ENCODE measurements at places on chromosomes 13 and 19.
A peak's percentile ranks its signal among the peaks of the same experiment; 100 is the strongest.

- no peak for DNase-seq
Observed at GRCh38 chr13:26497968-26498511, 59.4 kb upstream of the WASF3 start.

GRCh38 chr19:10416380-10417257 lies 3.7 kb upstream of the PDE4A start:
- peak; percentile 92 for DNase-seq

- no peak for DNase-seq
Observed at GRCh38 chr13:110306340-110306959, 507 bp downstream of the COL4A1 start.

DNA sequence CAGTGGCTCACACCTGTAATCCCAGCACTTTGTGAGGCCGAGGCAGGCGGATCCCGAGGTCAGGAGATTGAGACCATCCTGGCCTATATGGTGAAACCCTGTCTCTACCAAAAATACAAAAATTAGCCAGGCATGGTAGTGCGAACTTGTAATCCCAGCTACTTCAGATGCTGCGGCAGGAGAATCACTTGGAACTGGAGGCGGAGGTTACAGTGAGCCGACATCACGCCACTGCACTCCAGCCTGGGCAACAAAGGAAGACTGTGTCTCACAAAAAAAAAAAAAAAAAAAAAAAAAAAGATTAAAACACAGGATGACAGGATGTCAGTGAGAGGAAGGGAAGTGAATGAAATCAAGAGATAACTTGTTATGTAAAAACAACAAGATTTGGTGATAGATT lies 1158.5 kb downstream of the PCDH9 start:
- no peak for DNase-seq

DNA sequence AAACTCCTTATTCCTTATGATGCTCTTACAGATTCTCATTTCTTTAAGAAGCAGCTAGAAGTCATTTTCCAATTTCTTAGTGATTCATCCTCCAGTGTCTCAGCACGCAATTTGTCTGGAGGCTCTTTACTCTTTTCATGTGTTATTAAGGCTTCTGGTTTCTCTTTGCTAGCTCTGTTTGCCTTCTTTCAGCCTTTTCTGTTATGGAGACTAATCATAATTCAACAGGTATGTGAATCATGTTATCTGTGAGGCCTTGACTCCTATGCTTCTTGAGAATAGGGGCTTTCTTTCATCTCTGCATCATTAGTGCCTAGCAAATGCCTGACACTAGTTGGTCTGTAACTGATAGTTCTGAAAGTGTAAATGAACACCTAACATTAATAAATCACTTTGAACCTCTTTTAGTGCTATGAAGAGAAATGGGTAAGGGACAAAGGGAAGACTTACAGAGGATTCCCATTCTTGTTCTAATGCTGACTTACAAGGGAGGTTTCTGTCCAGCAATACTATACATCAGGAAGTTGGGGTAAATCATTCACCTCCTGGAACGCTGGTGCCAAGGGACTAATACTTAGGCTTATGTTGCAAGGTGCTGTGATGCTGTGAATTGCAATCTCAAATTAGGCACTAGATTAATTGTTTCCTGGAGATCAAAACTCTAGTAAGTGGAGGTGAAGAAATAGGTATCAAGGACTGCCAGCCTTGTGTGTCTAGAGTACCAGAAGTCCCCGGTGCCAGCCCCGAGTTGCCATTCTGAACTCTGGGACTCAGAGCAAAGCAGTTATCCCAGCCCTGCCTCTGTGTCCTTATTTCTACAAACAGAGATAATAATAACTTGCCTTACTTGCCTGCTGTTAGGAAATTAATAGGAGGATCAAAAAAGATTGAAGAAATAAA lies 265.6 kb downstream of the DCLK1 start:
- no peak for DNase-seq

- no peak for DNase-seq
Observed at GRCh38 chr13:21675095-21675991, 4.5 kb downstream of the FGF9 start.

- DNase-seq, result no peak
Observed at GRCh38 chr13:106117035-106117434, 418.4 kb downstream of the EFNB2 start.

- peak; percentile 87 for DNase-seq
Observed at GRCh38 chr19:35903550-35904179, 1.3 kb downstream of the HCST start.

GRCh38 chr13:42893214-42893671 lies 98.8 kb downstream of the EPSTI1 start:
- DNase-seq, result no peak

DNA sequence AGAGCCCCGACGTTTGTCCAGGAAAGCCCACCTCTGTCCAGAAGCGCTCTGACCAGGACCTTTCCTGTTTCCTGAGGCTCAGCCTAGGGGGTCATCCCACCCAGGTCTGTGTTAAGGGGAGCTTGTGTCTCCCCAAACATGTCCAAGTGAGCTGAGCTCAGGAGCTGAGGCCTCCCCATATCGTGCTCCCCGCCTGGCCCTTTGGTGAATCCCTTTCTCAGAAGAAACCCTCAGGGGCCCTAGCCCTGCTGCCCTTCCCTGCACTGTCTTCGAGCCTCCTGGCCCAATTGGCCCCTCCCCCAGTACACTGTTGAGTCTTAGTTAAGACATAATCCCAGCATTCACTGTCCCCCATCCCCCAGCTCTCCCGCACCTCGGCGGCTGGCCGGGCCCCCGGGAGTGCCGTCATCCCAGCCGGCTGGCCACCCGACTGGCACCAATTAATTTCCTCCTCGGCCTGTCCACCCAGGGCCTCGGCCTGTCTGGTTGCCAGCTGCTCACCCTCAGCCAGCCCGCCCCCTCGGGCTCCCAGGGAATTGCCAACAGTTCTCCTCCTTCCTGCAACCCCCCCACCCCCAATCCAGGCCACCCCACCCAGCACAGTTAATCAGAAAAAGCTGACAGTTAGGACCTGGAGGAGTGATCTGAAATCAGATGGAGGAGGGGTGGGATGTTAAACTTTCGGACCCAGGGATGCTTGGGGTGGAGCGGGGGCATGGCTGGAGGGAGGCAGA lies 13.6 kb downstream of the IER2 start:
- peak; percentile 72 for DNase-seq

GRCh38 chr19:50475736-50476223 lies 527 bp upstream of the EMC10 start:
- DNase-seq, result no peak

DNA sequence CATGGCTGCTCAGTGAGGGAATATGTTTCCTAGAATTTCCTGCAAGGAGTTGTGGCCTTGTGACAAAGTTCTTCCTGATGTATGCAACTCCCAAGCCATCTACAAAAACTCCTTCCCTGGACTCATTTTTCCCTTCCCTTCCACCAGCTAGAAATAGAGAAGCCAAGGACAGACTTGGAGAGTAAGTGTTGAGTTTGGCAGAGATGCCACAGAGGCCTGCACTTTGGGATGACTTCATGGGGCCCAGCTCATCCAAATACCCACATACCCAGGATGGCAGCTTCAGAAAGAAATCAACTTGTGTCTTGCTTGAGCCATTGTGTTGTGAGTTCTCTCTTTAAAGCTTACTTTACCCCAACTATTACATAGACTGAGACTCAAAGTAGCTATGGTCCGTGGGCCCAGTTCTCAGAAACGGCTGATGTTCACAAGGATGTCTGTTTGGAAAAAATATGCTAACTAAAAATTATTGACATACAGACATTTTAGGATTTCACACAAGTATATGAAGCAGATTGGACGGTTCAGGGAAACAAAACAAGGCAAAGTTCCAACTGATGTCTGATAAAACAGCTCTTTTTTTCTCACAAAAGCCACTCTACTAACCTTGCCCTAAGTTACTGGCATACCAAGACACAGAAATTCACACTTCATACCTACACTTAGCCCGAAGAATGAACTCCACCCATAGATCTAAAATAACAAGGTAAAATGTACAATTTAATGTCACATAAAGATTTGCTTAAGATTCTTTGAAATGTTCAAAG lies 107.9 kb downstream of the NALCN start:
- DNase-seq, result no peak

DNA sequence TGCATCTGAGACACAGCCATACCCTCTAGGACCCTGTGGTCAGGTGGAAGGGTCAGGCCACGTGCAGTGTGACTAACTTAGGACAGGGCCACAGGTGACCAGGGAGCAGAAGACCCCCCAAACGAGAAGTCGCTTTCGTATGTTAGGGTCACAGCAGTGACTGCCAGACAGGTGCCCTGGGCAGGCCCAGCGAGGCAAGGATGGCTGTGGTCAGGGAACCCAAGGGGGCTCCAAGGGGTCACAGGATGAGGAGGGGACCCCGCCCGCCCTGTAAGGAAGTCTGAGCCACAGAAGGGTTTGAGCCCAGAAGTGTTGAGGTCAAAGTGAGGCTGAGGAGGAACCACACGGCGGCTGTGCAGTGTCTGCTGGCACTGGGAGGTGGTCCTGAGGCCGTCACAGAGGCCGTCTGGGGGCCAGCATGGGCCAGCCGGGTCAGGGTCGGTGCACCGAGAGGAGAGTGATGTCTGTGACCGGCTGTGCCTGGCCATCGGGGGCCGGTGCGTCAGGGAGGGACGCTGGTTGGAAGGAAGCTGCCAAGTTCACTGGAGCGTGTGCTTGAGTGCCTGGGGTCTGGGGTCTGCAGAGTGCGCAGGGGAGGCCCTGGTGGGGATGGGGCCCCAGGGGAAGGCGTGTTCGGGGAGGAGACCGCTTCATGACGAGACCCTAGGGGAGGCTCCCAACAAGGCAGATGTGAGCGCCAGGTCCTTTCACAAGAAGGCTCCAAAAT lies 24.8 kb upstream of the TMEM255B start:
- no peak for DNase-seq

DNA sequence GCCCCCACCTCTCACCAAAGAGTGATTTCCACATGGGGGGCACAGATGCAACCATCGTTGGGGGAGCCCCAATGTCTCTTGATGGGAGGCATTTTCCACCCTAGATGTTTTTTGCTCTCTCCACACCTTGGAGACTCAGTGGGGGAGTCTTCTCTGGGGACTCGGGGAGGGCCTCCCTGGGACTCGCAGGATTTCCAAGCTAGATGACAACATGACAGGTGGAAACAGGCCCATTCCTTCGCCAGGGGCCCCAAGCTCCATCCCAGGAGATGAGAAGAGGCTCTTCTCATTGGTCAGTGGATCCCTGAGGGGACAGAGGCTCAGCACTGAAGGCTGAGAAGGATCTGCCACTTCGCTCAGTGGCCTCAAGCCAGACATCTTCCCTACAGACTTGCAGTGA lies 12.7 kb upstream of the KIR2DL4 start:
- no peak for DNase-seq

- no peak for DNase-seq
Observed at GRCh38 chr13:93797463-93797862, 570.9 kb downstream of the GPC6 start.

GRCh38 chr13:33471204-33471603 lies 185.6 kb upstream of the STARD13 start:
- no peak for DNase-seq
